ENCODE measurements at places on chromosomes 7 and 10. TPM values are rescaled to one million over a fixed set of nuclear protein-coding genes. Genes with fewer than 3 reads are reported as not detected.

DNA sequence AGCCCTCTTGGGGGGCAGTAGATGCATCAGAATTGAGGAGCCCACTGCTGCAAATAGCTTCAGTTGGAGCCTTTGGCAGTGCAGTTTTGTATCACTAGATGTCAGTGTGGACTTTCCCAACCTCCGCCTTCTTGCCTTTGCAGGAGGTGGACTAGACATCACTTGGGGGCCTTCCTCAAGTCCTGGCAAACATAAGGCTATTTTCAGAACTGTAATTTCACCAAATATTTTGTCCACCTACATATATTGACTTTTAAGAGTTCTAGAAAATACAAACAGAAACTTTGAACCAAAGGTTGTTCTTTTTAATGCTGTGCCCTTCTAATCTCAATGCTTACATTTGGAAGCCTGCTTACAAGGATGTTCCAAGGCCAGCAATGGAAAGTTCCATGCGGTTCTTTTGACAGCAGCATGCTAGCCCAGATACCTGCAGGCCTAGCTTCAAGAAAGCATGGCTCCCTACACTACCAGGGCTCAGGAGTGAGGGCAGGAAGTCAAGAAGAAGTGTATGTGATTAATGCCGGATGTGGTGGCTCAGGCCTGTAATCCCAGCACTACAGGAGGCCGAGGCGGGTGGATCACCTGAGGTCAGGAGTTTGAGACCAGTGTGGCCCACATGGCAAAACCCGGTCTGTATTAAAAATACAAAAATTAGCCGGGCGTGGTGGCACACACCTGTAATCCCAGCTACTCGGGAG, 8.0 kb upstream of the ZNRF2 start:
- no peak overlapping the region for H3K4me3 ChIP-seq
- no peak overlapping the region for H3K27ac ChIP-seq
- H3K4me1 ChIP-seq = peaks cover 4% of the 10 kb centered on the region
- no peaks in the 10 kb centered on the region for H3K36me3 ChIP-seq
- H3K27me3 ChIP-seq = no peaks in the 10 kb centered on the region
- peak; percentile 79 for DNase-seq

- no peak overlapping the region for H3K27ac ChIP-seq
- H3K27me3 ChIP-seq = no peaks in the 10 kb centered on the region
- H3K4me3 ChIP-seq = no peak overlapping the region
- no peak for DNase-seq
- H3K4me1 ChIP-seq = peaks cover 61% of the 10 kb centered on the region
Observed at GRCh38 chr7:90723866-90724265, 127.7 kb downstream of the CDK14 start.

The FAM170B gene
- total RNA-seq = not detected

The ANKRD30A gene
- total RNA-seq = not detected

- no peaks in the 10 kb centered on the region for H3K36me3 ChIP-seq
- no peak overlapping the region for H3K27ac ChIP-seq
- DNase-seq = no peak
Observed at GRCh38 chr10:78808736-78809367, 259.9 kb upstream of the ZMIZ1 start.

DNA sequence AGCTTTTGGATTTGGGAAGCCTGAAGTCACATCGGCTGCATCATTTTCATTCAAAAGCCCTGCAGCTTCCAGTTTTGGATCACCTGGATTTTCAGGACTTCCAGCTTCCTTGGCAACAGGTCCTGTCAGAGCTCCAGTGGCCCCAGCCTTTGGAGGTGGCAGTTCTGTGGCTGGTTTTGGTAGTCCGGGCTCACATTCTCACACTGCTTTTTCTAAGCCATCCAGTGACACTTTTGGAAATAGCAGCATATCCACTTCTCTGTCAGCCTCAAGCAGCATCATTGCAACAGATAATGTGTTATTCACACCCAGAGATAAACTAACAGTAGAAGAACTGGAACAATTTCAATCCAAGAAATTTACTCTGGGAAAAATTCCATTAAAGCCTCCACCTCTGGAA, 18.5 kb downstream of the NUP42 start:
- no peaks in the 10 kb centered on the region for H3K4me1 ChIP-seq
- H3K36me3 ChIP-seq = peaks cover 65% of the 10 kb centered on the region
- H3K27ac ChIP-seq = no peak overlapping the region
- no peak overlapping the region for H3K4me3 ChIP-seq
- H3K27me3 ChIP-seq = no peaks in the 10 kb centered on the region
- no peak for DNase-seq
